ENCODE measurements at places on chromosomes 4 and X.

GRCh38 chr4:3291969-3292570, 751 bp upstream of the RGS12 start:
- DNase-seq, result peak; percentile 23

- DNase-seq, result no peak
Measured at GRCh38 chrX:19065535-19065934, 56.7 kb downstream of the ADGRG2 start.

- DNase-seq, result no peak
Measured at GRCh38 chr4:122584519-122584918, 36.3 kb downstream of the IL21 start.

DNA sequence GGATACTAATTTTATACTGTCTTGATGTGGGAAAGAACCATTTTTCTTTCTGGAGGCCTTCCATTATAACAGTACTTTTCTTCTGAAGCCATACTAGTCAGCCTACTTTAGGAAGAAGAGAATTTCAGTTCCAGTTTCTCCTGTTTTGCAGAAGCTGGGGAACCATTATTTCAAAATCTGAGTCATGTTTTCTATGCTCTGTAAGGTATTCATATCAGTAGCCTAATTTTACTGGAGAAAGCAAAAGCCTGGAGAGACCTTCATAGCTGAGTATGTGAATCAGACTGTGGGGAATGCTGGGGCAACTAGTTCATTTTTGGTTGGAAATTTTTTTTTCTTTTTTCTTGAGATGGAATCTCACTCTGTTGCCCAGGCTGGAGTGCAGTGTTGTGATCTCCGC, 22.4 kb downstream of the AFF1 start:
- DNase-seq, result no peak

DNA sequence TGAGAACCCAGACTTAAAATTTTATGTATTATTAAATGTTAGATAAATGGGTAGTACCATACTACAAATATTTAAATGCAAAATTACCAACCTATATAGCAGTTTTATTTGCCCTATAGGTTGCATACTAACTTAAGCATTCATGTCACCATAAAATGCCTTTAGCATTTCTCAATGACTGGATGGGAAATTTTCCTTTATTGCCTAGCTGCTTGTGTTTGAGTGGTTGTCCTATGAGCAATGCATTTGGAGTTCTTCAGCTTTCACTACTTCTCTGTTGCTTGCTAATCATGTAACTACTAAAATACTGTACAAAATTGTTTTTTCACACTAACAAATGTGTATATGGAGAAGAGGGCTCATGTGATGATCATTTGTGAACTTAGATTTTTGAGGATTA, 44.2 kb upstream of the CEP135 start:
- no peak for DNase-seq

DNA sequence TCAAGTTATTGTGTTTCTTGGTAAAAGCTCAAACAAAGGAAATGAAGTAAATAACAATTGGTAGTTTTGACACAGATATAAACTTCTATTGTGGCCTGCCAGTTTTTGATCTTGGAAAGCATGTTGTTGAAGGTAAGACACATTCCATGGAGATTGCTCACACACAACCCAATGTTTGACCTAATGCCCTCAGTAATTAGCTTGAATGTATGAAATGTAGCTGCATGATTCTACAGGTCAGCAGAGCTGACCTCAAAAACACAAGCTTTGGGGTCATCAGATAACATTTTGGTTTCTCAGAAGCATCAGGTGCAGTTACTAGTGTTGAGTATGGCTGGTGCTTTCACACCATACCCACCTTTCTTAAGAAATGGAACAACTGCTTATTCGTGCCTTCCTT, 16.5 kb downstream of the GPR173 start:
- DNase-seq, result no peak

- no peak for DNase-seq
Measured at GRCh38 chr4:1756893-1757779, 35.8 kb downstream of the TACC3 start.

DNA sequence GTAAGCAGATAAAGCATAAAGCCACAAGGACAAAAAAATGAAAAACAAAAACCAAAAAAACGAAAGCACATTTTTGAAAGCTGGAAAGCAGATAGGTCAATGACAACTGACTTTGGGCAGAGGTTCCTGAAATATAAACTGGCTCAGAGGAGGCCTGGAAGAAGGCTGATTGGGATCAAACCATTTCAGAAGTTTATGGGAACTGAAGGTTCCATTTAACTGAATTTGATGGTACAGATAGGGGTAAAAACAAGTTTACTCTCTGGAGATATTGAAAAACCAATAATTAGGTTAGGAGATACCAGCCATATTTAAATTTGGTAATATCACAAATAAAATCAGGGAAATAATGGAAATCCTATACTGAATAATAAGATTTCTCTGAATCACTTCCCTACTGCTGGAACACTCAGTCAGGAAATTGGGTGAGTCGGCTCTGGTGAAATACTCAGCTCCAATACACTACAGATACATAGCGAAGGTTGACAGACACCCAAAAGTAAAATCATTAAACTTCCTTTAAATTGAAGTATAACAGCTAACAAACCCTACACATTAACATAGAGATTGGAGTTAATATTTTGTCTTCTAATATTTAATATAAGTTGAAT, 1584.3 kb downstream of the STIM2 start:
- DNase-seq, result no peak

DNA sequence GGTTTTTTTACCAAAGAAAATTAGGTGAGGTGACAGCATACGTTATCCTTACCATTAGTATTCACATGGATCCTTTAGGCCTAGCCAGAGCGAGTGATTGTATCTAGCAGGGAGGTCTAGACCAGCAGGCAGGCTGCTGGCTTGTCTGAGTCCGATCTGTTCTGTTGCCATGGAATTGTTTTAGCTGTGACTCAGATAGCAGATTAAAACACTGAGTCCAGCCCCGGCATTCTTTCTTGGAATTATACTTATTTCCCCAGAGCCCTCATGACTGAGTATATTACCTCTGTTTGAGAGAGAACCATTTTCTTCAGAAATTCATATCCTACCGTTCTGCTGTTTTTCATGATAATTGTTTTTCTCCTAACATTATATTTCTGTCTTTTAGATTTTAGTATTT, 37.4 kb downstream of the OCRL start:
- DNase-seq, result no peak

DNA sequence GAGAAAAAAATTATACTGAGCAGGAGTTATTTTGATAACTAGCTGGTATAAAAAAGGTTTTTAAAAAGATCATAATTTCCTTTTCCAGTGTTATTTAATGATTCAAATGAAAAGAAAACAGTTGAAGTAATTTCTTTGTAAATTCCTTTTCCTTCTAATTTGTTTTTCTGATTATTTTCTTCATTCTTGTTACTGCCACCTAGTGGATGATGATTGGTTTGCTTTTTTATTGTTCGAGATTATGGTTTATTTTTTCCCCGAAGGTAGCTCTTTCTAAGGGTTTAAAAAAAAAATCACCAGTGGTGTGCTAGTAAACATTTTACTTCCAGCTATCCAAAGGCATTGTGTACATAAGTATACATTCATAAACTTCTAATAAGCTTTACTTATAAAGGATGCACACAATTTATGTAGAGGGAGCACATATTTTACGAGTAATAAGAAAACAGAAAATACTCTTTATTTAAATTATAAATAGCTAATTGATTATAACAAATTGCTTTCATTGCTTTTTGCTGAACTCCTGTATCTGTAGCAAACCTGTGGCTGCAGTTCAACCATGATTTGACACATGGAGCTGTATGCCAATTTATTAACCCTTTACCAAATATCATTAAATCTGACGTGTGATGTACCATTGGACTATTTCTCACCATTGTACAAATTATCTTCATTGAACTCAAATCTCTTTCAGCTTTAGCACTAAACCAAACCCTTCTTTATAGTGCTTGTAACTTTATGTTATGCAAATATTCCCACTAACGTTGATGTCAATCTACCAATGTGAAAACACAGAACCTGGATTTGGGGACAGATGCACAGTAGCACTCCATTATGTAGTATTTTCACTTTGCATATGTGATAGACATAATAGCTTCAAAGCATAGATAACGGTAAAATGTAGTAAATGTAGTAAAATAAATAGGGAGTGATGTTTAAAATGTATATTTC, 97.8 kb upstream of the ANK2 start:
- DNase-seq, result no peak

GRCh38 chrX:17792826-17793225, 55.5 kb downstream of the SCML1 start:
- no peak for DNase-seq

GRCh38 chr4:176767183-176767582, 25.5 kb downstream of the VEGFC start:
- DNase-seq, result no peak

- DNase-seq, result no peak
Measured at GRCh38 chrX:69107231-69107739, 58.0 kb downstream of the PJA1 start.

DNA sequence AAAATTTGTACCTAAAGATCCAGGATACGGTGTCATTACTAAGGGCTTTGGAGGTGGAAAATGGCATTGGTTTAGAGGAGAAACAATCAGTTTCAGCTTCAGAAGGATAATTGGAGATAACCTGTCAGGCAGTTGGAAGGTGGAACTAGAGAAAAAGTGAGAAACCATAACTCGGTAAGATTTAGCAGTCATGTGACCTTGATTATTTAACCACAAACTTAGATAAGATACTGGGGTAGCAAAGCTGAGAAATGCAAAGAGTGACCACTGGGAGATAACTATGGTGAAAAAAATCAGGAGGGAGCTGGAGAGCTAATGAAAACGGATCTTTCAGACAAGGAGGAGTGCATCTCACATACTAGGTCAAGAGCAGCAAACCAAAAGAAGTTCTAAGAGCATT, 58.3 kb upstream of the SMARCA5 start:
- no peak for DNase-seq

DNA sequence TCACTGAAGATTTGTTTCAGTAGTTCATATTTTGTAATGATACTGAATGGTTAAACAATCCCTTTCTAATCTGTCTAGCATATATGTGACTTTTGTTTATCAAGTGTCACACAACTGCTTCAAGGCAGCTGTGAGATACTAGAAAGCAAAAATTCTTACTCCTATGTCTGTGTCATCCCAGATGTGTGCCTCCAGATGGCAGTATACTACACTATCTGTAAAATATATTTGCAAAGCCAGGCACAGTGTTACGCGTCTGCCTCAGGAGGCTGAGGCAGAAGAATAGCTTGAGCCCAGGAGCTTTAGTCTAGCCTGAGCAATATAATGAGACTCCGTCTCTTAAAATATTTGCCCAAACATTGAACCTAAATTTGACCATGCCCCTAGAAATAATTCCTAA, 4.0 kb downstream of the NUDT10 start:
- no peak for DNase-seq

- no peak for DNase-seq
Measured at GRCh38 chr4:7427361-7427760, 7.4 kb downstream of the PSAPL1 start.

GRCh38 chr4:150242820-150243458, 164.7 kb downstream of the DCLK2 start:
- no peak for DNase-seq

DNA sequence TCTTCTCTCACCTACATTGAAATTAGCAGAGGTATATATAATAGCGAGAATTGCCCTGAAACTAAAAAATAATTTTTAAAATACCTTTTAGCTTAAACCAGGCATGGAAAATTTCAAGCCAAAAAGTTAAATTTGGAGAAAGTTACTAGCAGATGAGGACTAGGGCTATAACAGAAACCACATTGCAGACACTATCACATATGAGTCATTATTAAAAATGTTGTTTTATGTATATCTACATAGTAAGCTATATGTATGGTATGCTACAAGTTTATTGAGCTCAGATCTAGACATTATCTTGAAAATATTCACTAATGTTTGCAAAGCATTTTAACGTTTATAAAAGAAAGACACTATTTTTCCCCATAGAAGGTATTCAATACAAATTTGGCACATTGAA, 147.8 kb downstream of the PAPSS1 start:
- DNase-seq, result no peak

GRCh38 chr4:23877758-23878229, 12.1 kb downstream of the PPARGC1A start:
- DNase-seq, result no peak

DNA sequence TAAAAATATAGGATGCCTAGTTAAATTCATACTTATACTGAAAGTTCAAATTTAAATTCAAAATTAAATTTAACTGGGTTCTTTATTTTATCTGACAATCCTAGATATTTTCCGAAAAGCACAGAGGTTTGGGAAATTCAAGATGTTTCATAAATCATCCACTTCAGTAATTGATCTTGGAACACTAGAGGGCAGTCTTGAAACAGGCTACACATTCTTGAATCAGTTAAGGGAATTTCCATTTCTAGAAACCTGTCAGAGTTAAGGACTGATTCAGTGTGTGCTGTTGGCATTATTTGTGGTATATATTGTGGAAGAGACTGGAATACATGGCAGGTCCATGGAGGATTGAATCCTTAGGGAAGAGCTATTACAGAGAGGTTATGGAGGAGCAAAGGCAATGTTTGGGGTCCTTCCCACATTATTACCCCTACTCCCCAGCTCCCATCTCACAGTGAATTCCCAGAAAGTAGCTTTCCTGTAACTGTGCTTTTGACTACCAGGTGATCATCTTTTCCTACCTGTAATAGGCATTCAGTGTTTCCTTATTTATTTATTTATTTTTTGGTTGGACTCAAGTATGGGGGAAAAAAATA, 92.9 kb downstream of the EGF start:
- DNase-seq, result no peak

DNA sequence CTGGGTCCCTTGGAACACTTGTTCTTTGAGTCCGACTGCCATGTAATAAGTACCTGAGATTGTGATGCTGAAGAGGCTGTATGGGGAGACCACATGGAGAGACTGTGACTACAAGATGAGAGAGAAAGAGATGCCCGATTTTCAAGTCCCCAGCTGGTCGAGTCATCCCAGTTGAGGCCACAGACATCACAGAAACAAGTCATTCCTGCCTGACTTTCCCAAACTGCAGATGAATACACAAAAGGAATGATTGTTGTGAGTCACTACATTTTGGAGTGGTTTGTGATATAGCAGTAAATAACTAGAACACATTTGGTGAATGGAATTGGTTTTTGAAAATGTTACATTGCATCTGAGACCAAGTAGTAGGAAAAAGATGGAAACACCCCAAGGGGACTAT, 9.0 kb upstream of the YIPF7 start:
- no peak for DNase-seq
